HCT116 (cell line): ENCODE measurements at places on chromosomes 2 and 18. TPM values are rescaled to one million over a fixed set of nuclear protein-coding genes. Genes with fewer than 3 reads are reported as not detected.

VWC2L gene
- total RNA-seq, result not detected

HAT1 gene
- 72.6 TPM for total RNA-seq

IRS1 gene
- total RNA-seq, result 88.8 TPM

SERPINB12 gene
- not detected for total RNA-seq

IL1R2 gene
- 0.52 TPM for total RNA-seq

RETSAT gene
- total RNA-seq, result 59.7 TPM

VAMP5 gene
- 1.9 TPM for total RNA-seq

DNA sequence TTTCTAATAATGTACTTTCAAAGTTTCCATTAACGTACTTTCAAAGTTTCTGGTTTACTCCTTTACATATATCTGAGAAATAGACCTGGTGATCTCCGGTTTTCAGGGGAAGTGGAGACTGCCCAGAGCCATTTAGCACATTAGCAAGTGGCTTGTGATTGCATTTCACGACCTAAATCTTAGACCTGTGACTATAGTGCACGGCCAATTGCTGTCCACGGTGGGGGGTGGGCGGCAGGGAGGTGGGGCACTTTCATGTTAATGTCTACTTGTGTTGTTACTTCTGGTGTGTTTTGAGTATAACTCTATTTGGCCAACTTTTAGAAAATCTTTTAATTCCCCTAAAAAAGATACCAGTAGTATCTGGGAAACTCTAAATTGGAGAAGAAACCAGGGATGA is 11.3 kb downstream of the GATA6 start:
- no peak for DNase-seq

DNA sequence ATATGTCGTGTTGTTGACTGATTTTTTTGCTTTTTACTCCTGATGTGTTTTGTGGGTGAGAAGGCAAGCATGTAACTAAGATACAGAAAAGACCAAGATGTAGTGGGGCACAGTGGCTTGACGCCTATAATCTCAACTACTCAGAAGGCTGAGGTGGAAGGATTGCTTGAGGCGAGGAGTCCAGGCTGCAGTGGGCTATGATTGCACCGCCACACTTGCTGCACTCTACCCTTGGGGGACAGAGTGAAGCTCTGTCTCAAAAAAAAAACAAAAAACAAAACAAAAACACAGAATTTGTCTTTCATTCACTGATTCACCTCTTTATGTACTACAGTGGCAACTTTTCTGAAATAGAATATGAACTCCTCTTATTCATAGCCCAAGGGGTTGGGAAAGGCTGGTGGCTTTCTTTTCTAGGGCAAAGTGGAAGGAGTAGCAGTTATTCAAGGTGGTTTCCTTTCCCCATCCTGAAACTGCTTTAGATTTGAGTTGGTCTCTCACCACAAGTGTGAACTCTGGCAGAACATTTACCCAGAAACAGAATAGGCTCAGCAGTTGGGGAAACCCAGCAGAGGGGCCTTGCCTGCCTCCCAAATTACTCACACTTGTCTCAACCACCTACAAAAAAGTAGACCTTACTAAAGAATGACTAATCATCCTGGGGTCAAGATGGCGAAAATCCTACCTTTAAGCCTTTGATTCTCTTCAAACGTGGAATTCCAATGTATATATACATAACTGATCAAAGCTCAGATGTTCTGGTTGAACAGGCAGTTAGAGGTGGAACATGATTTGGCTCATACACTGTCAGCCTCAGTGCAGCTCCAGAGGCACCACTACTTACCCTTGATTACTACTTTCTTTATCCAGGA is 6.5 kb downstream of the TANK start:
- DNase-seq, result peak; percentile 60

- DNase-seq, result no peak
Measured at GRCh38 chr2:3354986-3355385, 22.6 kb downstream of the EIPR1 start.

GRCh38 chr18:68739462-68739861 is 24.6 kb upstream of the TMX3 start:
- DNase-seq, result no peak

DNA sequence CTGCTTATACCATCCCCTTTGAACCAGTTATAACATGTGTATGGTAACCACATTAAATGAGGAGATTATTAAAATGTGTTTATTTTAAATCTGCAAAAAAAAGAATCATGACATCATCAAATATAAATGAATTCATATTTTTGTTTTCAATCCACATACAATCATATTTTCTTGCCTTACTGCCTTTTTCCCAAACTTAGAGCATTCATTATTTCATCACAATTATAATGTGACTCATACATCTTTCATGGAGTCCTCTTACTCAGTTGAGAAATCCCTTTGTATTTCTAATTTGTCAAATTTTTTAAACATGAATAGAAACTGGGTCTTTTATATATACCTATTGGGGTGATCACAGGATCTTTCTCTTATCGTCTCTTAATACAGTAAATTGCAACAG is 909.6 kb downstream of the DSC3 start:
- no peak for DNase-seq

DNA sequence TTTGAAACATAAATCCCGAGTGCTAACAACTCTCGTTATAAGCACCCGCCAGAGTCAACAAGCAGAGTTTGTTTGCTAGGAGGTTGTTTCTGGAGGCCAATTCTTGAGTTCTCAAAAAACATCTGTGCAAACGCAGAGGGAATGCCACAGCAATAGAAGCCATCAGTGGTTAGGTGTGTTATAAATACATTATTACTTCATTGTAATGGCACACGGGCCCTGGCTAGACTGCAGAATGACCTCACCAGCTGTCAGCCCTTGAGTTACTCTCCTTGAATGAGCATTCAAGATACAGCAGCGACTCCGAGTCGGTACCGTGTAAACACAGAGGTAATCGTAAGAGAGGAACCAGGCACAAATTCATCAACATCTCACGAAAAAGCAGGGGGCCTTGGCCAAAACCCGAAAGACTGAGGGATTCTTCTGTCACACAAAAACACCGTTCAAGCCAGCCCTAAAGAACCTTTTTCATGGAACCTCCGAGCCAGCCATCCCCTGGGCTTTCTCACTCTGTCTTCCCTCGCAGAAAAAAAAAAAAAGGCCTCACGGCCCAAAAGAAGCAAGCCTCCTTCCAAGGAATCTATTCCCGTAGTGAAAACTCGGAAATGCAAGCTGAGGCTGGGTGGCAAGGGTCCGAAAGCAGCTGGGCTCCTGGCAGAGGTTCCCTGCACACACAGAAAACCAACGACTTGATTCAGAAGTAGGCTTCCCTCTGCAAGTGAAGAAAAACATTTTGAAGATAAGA is 133.7 kb upstream of the MEIS1 start:
- no peak for DNase-seq

DNA sequence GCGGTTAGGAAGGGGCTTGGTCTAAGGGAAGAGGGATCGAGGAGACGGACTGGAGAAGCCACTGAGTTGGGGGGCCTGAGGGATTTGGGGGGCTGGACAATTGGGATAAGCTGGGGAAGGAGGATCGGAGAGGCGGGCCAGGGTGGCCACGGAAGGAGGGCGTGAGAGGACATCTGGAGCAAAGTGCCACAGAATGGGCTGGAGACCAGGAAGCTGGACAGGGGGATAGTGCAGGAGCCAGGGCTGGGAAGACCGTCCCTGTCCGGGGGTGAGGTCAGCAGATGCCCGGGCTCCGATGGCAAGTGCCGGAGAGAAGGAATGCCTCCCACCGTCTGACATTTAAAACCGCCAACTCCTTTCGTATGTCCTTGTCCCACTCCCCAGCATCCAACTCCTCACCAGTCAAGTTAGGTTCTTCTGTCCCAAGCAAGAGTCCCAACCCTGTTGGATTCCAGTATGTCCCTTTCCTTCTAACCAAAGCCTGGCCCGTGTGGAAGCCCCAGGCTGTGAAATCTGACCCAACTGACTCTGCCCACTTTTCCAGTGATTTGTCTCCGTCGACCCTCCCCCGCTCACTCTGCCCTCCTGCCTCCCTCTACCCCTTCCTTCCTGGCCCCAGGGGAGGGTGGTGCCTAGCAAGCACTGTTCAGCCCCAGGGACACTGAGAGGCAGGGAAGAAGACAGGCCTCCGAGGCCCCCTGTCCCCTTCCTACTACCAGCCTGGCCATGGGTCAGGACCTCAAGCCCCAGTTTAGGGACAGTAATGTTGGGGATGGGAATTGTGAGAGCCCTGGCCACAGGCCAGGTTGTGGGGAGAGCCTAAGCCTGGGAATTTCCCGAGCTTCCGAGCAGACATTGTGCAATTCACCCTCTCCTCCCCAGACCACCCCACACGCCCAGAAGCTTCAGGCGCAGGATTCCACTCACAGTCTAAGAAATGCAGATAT is 31.5 kb upstream of the TMBIM1 start:
- no peak for DNase-seq

DNA sequence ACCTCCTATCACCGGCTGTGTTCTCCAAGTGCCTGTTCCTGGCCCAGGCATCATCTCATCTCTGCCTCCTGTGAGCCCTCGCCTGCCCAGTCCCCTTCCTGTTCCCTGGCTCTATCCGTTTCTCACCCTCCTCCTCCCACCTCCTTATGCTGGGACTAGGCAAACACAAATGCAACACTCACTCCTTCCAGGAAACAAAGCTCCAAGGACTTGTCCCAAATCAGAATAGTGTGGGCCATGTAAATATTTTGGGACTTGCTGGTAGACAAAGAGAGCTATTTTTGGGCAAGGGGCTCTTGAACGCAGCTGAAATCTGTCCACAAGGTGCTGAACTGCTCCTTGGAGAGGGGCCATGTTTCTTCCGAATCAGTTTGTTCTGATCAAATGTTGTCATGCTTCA is 25.3 kb downstream of the MBP start:
- DNase-seq, result no peak

- no peak for DNase-seq
Measured at GRCh38 chr2:191878548-191879279, 31.8 kb upstream of the CAVIN2 start.

GRCh38 chr2:121334581-121335293 is 49.7 kb upstream of the TFCP2L1 start:
- DNase-seq, result no peak

DNA sequence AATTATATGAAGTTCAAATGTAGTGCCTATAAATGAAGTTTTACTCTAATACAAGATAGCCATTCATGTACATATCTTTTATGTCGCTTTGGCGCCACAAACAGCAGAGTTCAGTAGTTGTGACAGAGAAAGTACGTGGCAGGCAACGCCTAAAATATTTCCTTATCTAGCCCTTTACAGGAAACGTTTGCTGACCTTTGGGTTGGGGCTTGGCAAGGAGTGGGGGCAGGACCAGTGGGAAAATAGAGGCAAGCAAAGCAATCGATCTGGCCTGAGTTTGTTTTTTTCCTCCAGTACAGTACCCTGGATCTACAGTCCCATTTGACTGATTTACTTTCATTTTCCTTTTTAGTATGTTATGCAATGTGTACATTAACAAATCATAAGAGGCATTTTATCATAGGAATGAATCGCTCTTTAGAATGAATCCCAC is 13.1 kb downstream of the CCDC68 start:
- peak; percentile 26 for DNase-seq

DNA sequence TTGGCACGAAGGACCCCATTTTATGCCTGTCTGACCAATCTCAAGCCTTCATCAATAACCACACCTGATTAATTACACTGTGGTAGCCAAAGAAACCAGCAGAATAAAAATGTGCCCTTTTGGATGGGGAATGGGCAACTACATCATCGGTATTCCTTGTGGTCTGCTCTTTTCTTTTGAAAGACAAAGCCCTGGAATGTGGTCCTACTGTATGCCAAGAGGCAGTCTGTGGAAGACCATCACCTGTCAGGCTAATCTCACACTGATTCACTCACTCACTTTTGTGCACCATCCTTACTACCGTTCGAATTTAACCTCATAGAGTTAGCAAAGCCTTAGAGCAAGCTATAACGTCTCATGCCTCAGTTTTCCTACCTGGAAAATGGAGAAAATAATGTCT is 275.2 kb upstream of the LRRTM1 start:
- no peak for DNase-seq

- DNase-seq, result no peak
Measured at GRCh38 chr2:5969303-5969702, 277.1 kb downstream of the SOX11 start.

- no peak for DNase-seq
Measured at GRCh38 chr18:49344825-49345224, 115.6 kb downstream of the DYM start.

GRCh38 chr2:233448575-233448974 is 94.3 kb downstream of the DGKD start:
- DNase-seq, result no peak

GRCh38 chr2:185144159-185144919 is 546.0 kb downstream of the ZNF804A start:
- DNase-seq, result no peak

DNA sequence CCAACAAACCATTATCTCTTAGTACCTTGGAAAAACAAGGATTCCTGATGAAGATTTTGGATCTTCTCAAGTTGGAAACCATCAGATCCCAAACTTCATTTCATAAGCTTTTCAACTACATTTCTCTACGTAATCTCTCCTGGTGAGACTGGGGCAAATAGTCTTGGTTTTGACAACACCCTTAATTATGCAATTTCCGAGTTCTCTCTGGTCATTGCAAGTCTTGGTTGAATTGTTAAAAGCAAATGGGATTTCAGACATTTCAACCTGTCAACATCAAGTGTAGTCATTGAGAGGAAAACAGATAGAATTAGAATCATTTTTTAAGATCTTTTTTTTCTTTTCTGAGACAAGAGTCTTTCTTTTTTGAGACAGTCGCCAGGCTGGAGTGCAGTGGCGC is 26.2 kb downstream of the KLF7 start:
- no peak for DNase-seq

DNA sequence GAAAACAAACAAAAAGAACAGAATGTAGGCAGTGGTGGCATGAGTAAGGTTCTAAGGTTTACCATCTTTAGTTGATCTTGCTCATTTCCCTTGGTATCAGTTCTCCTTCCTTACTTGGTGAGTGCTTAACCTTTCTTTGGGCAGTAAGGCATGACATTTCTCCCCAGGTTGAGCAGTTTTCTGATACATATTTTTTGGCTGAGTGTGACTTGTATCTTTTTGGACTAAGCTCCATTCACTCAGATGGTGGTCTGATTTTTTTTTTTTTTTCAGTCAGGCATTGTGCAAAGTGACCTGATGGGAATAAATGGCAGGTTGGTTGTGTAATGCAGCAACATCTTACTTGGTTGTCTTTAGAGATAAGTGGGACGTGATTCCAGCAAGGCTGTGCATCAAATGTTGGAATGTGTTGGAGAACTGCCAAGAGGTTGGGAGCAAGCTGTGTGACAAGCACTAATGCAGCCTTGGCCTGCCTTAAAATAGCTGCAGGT is 15.1 kb downstream of the SPTBN1 start:
- DNase-seq, result no peak
